ENCODE measurements at places on chromosomes 1 and 21. TPM values are rescaled to one million over a fixed set of nuclear protein-coding genes. Genes with fewer than 3 reads are reported as not detected.

DNA sequence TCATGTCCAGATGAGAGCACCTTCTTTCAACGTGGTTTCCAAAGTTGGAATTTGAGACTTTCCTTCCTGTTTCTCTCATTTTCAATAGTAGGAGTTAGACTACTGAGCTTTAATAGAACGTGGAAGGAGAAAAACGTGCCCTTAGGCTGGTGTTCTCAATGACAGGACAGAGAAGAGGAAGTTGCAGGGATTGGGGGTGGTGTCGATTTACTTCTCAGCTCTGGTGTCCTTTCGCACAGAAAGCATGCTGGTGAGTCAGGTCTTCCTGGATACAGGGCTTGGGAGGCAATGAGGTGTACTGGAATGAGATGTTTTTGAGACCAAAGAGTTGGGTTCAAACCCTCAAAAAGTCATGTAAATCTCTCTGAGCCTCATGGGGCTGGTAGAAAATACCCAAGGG, 67.1 kb downstream of the HIVEP3 start:
- peaks cover 4% of the 10 kb centered on the region for H3K4me1 ChIP-seq
- no peak overlapping the region for H3K4me3 ChIP-seq
- no peak overlapping the region for H3K27ac ChIP-seq
- no peaks in the 10 kb centered on the region for H3K36me3 ChIP-seq
- no peaks in the 10 kb centered on the region for H3K27me3 ChIP-seq
- DNase-seq, result no peak

GNG4 gene
- 32.2 TPM for total RNA-seq

GRCh38 chr1:213750231-213751063, 237.3 kb upstream of the PROX1 start:
- H3K27me3 ChIP-seq, result no peaks in the 10 kb centered on the region
- no peaks in the 10 kb centered on the region for H3K36me3 ChIP-seq
- no peak overlapping the region for H3K4me3 ChIP-seq
- no peaks in the 10 kb centered on the region for H3K4me1 ChIP-seq
- no peak for DNase-seq

DNA sequence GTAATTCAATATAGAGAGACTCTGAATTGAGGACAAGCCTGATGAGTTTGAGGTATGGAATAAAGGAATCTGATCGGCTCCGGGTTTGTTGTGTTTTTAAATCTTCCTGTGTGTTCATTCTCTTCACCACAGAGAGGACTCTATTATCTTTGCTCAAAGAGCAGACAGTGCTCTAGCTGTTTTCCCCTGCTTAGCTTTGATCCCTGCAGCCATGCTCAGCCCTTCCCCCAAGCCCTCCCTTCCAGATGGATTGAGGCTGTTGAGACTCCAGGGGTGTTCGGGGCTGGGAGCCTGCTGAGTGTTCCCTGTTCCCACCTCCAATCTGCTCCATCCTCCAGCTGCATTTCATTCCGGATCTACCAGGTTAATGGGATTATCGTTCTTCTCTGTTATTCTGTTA, 74.2 kb upstream of the CXADR start:
- H3K27me3 ChIP-seq, result no peaks in the 10 kb centered on the region
- no peaks in the 10 kb centered on the region for H3K36me3 ChIP-seq
- H3K27ac ChIP-seq, result no peak overlapping the region
- DNase-seq, result peak; percentile 54
- H3K4me3 ChIP-seq, result peak overlapping the region; percentile 42

DNA sequence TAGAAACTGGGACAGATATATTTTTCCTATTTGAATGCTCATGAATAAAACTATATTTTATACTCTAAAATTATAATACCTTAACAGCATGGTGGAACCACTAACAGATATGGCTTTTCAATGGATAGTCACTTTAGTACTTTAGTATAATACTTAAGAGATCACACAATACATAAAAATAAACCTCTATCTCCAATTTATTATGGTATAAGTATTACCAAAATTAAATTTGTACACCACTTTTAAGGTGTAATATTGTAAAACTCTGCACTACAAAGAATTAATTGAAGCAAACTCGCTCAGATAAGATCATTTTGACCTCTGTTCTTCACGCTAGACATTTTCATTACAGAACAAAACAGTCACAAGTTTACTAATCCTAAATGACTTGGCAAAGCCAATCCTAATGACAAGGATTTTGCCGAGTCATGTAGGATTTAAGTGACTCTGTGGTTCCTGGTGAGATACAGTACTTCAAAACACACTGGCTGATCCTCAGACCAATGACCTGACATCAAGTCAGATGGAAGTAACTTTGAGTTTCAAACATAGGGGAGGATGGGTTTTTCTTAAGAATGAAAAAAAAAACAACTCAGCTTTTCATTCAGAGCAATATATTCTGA, 200.6 kb downstream of the SMYD3 start:
- H3K27me3 ChIP-seq, result no peaks in the 10 kb centered on the region
- H3K4me3 ChIP-seq, result no peak overlapping the region
- no peak overlapping the region for H3K27ac ChIP-seq
- no peaks in the 10 kb centered on the region for H3K36me3 ChIP-seq
- no peak for DNase-seq

DNA sequence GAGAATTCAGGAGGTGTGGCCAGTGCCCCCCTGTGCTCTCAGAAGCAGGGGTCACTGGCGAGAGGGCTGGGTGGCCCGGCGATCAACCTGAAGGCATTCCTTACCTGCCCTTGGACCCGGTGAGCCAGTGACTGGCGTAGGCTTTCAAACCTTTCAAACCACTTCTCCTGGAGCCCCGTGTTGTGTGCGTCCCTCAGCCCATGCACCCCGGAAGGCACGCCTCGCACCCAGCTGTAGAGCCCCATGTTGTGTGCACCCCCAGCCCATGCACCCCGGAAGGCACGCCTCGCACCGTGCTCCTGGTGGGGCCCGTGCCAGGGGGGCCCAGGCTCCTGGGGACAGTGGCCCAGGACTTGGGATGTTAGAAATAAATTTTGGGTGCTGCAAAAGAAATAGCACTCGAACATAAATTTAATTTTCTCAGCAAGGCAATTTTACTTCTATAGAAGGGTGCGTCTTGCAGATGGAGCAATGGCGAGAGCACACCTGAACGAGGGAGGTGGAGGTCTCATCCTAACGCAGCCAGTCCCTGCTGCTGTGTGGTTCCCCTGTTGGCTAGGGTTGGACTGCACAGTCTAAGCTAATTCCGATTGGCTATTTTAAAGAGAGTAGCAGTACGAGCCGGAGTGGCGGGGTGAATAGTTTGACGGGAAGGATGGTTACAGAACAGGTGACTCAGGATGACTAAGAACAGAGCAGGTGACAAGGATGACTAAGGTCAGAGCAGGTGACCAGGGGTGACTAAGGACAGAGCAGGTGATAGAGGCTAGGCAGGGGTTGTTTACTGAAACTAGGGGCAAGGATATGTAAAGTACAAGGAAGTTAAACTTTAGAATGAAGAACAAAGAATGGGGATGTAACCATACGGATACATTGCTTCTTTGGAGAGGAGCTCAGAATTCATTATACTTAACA, 47.4 kb downstream of the PRKCZ start:
- no peak for DNase-seq
- H3K27me3 ChIP-seq, result no peaks in the 10 kb centered on the region
- no peaks in the 10 kb centered on the region for H3K4me1 ChIP-seq

DNA sequence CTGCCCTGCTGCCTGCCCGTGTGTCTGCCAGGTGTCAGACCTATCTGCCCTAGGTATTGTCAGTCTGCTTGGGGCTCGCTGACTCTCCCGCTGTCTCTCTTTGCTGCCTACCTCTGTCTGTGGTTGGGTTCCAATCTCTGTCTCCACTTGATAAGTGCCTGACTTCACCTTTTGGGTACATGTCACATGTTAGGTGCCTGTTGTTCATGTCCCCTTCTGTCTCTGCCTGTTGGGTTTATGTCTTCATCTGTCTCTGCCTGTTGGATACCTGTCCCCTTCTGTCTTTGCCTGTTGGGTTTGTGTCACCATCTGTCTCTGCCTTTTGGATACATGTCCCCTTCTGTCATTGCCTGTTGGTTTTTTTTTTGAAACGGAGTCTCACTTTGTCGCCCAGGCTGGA, 14.6 kb downstream of the RPS6KA1 start:
- no peaks in the 10 kb centered on the region for H3K4me1 ChIP-seq
- no peak for DNase-seq
- H3K36me3 ChIP-seq, result peaks cover 19% of the 10 kb centered on the region
- no peaks in the 10 kb centered on the region for H3K27me3 ChIP-seq
- H3K4me3 ChIP-seq, result no peak overlapping the region

SLC1A7 gene
- not detected for total RNA-seq

MROH9 gene
- not detected for total RNA-seq

DNA sequence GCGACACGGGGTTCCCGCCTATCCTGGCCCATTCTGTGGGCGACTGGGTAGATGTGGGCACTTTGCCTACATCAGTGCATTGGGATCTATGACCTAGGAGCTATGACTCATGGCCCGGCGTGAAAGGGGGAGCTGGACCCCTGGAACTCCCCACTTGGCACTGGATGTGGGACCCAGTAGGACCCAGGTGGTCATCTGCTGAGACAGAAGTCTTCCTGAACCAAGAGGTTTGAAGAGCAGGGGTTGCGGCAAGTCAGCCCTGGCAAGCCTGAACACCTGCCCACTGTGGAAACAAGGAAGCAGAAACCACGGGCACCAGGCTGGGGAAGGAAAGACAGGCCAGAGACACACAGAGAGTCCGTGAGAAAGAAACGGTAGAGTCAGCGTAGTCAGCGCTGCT, 656.7 kb downstream of the AJAP1 start:
- no peaks in the 10 kb centered on the region for H3K4me1 ChIP-seq
- no peak for DNase-seq
- H3K27me3 ChIP-seq, result no peaks in the 10 kb centered on the region
- H3K4me3 ChIP-seq, result no peak overlapping the region
- H3K36me3 ChIP-seq, result no peaks in the 10 kb centered on the region
- H3K27ac ChIP-seq, result no peak overlapping the region

GJA9 gene
- total RNA-seq, result not detected

C1orf94 gene
- 1.9 TPM for total RNA-seq

GRCh38 chr1:221284028-221284427, 404.8 kb downstream of the HLX start:
- no peak overlapping the region for H3K27ac ChIP-seq
- no peaks in the 10 kb centered on the region for H3K4me1 ChIP-seq
- H3K4me3 ChIP-seq, result no peak overlapping the region
- peaks cover 4% of the 10 kb centered on the region for H3K36me3 ChIP-seq
- no peak for DNase-seq

LRRN2 gene
- 5.8 TPM for total RNA-seq

GRCh38 chr1:57017200-57017599, 51.4 kb upstream of the C8B start:
- no peak for DNase-seq
- no peak overlapping the region for H3K27ac ChIP-seq
- H3K36me3 ChIP-seq, result no peaks in the 10 kb centered on the region
- no peaks in the 10 kb centered on the region for H3K27me3 ChIP-seq
- no peak overlapping the region for H3K4me3 ChIP-seq
- peaks cover 4% of the 10 kb centered on the region for H3K4me1 ChIP-seq

HTR1D gene
- total RNA-seq, result 3.3 TPM

GRCh38 chr21:24372506-24372905, 1234.8 kb downstream of the MRPL39 start:
- no peak overlapping the region for H3K27ac ChIP-seq
- no peaks in the 10 kb centered on the region for H3K27me3 ChIP-seq
- H3K36me3 ChIP-seq, result peaks cover 7% of the 10 kb centered on the region
- DNase-seq, result no peak
- H3K4me3 ChIP-seq, result no peak overlapping the region
